ENCODE measurements at places on chromosomes 13 and 19. TPM values are rescaled to one million over a fixed set of nuclear protein-coding genes. Genes with fewer than 3 reads are reported as not detected.

DNA sequence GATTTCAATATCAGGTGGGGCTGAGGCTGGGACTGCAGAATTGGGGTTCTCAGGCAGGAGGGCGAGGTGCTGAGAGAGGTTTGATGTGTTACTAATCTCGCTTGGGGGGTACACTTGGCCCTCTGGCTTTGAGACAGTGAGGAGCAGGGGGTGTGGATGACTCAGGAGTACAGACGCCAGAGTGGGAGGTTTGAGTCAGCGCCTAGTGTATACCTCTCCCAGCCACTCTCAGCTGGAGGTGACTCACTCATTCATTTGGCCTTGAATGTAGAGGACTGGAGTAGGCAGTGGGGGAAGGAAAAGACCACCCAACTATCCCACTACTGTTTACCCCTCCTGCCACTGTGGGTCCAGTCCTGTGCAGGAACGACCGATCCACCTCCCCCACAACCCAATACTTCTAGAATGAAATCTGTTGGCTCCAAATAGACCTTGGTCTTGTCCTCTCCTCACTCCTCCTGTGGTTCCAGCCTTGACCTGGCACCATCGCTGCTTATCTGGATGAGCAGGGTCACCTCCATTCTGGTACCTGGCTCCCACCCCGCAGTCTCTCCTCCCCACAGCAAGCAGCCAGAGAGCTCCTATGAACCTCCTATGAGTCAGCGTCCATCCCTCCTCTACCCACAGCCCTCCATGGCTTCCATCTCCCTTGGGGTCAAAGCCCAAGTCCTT, 20.1 kb upstream of the ZNRF4 start:
- peak overlapping the region; percentile 81 for H3K4me3 ChIP-seq
- H3K27ac ChIP-seq: no peak overlapping the region
- H3K36me3 ChIP-seq: no peaks in the 10 kb centered on the region
- no peak for DNase-seq

DNA sequence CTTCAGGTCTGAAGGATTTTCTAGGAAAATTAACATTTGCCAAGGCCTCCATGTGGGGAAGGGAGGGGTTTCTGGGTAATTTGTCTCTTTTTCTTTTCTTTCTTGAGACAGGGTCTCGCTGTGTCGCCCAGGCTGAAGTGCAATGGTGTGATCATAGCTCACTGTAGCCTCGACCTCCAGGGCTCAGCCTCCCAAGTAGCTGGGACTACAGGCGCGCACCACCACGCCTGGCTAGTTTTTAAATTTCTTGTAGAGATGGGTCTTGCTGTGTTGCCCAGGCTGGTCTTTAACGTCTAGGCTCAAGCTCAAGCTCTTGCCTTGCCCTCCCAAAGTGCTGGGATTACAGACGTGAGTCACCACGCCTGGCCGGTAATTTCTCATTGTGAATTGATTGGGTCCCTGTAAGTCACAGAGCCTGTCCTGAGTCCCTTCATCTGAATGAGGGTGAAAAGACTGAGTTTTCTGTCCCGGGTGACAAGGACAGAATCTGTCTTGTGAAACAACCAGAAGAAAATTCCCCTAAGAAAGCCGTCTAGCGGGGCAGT, 10.0 kb upstream of the SPC24 start:
- no peaks in the 10 kb centered on the region for H3K27me3 ChIP-seq
- no peak for DNase-seq
- H3K36me3 ChIP-seq: peaks cover 21% of the 10 kb centered on the region
- no peak overlapping the region for H3K4me3 ChIP-seq

- no peaks in the 10 kb centered on the region for H3K4me1 ChIP-seq
- H3K27me3 ChIP-seq: no peaks in the 10 kb centered on the region
- no peak overlapping the region for H3K27ac ChIP-seq
- H3K36me3 ChIP-seq: peaks cover 66% of the 10 kb centered on the region
- H3K4me3 ChIP-seq: no peak overlapping the region
- DNase-seq: no peak
Measured at GRCh38 chr13:78632996-78633395, 26.0 kb downstream of the OBI1 start.

SELENOV gene
- total RNA-seq: 15.4 TPM
